ENCODE measurements at places on chromosomes 4 and X.

DNA sequence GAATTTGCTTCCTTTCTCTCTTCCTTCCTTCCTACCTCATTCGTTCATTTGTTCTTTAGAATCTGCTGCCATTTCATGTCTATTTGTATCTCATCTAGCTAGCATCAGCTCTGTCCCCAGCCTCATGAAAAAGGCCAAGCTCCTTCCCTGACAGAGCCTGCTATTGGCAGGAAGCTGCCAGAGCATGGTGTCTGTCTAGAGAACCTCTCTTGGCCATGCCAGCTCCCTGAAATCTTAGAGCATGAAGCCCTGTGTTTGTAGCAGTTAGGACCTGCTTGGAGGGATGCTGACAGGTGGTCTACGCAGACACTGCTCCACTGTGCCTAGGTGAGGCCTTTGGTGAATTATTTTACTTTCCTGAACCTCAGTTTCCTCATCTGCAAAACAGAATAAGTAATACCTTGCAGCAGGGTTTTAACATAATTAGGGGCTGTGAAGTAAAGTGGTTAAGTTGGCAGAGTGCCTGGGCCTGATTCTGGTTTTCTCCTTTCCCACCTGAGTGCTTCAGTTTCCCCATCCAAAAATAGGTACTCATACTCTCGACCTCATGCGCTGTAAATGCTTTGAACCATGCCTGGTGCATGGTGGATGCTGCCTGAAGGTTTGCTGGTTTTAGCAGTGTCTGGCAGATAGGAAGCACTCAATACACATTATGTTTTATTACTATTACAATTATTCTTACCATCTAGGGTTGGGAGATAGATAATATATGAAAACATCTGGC lies 4.7 kb downstream of the PTTG2 start:
- DNase-seq = no peak

GRCh38 chrX:31168551-31168950 lies 96.7 kb upstream of the FTHL17 start:
- DNase-seq = no peak

DNA sequence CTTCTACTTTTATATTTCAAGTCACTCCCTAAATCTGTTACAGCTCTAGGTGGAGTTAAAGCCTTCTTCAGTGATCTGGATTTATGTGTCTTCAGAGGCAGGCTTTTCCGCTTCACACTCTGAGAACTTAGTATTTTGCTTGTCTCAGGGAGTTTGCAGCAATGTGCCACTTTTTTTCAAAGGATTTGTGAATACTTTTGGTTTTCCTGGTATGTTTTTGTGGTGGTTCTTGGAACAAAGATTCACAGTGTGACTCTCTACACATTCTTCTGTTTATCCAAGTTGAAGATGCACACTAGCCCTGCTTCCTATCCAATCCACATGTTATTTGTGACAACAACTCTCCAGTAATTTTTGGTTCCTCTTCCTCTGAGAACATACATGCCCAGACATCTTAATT lies 1253.7 kb downstream of the TECRL start:
- no peak for DNase-seq

GRCh38 chr4:184952522-184952921 lies 65.8 kb upstream of the HELT start:
- DNase-seq = no peak

DNA sequence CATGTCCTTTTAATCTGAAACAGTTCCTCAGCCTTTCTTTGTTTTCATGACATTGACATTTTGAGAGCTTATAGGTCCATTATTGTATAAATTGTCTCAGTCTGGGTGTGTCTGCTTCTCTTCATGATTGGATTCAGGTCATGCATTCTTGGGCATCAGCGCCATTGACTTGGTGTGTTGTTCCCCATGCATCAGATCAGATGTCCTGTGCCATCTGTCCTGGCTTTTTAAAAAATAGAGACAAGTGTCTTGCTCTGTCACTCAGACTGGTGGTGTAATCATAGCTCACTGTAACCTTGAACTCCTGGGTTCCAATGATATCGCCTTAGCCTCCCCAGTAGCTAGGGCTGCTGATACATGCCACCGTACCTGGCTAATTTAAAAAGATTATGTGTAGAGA lies 55.7 kb downstream of the TBC1D14 start:
- no peak for DNase-seq

GRCh38 chr4:15043226-15043625 lies 40.9 kb downstream of the CPEB2 start:
- no peak for DNase-seq

- DNase-seq = no peak
These were observed 58.3 kb downstream of the PAQR3 start for GRCh38 chr4:78880874-78881492.

DNA sequence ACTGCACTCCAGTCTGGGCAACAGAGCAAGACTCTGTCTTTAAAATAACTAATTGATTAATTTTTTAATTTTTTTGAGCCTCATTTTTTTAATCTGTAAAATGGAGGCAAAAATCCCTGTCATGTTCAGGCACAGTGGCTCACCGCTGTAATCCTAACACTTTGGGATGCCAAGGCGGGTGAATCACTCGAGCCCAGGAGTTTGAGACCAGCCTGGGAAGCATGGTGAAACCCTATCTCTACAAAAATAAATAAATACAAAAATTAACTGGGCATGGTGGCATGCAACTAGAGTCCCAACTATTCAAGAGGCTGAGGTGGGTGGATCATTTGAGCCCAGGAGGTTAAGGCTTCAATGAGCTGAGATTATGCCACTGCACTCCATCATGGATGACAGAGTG lies 15.4 kb downstream of the AMTN start:
- DNase-seq = no peak

GRCh38 chr4:14478504-14478903 lies 523.8 kb upstream of the CPEB2 start:
- DNase-seq = no peak

GRCh38 chr4:141020801-141021261 lies 112.4 kb downstream of the RNF150 start:
- no peak for DNase-seq

DNA sequence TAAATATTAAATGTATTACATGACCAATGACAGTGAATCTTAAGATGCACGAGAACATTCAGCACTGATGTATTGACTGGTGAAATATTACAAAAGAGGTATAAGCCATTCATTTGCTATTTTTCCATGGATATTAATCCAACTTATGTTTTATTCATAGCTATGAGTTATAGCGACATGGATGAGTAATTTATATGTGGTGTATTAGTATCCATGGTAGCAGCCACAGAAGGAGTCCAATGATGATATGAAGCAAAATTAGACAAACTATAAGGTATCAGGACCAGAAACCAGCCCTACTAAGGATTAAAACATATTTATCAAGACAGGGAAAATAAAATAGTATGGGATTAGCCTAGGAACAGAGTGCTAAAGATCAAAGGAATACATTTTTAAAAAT lies 50.7 kb downstream of the THAP9 start:
- no peak for DNase-seq

GRCh38 chrX:40072246-40072645 lies 25.5 kb downstream of the BCOR start:
- no peak for DNase-seq

DNA sequence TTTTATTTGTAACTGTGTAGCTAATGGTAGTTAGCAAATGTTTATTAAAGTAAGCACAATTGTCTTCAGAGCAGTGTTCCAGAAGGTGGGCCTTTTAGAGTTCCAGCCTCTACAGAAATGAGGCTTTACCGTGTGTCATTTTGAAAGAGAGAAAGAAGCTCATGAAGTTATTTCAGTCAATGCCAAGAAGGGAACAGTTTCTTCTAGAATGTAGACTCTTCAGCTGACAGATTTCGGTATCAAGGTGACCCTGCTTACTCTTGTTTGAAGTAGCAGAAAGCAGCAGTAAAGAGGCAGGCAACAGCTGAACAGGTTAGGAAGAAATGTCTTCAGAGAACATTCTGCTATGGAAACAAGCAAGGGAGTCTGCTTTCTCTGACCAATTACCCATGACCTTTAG lies 93.6 kb downstream of the TASL start:
- no peak for DNase-seq

DNA sequence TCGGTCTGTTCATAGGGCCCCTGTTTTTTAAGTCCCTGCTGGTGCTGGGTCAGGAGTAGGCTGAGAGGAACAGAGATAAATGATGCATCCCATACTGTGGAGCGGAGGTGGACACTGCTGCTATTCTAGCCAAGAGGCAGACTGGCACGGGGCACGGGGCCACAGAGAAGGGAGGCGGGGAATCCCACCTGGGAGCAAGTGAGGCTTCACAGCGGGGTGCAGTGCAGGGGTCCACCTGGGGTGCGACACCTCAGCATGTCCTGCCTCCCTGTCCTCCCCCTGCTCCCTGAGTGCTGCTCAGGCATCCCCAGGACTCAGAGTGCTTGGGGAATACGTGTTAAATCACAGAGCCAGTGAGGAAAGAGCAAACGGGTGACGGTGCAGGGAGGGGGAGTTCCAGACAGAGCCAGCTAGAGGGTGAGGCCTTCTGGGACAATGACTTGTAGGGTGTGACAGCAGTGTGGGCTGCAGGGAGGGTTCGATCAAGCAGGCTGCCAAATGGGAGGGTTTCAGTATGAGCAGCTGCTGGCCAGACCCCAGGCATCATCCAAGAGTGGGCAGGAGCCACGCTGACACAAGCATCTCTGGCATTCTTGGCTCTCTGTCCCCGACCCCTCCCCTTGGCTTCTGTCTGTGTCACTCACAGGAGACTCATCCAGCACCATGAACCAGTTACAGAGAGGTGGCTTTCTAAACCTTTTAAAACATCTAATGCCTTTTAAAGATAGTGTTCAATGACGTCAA lies 13.7 kb upstream of the HTRA3 start:
- no peak for DNase-seq

DNA sequence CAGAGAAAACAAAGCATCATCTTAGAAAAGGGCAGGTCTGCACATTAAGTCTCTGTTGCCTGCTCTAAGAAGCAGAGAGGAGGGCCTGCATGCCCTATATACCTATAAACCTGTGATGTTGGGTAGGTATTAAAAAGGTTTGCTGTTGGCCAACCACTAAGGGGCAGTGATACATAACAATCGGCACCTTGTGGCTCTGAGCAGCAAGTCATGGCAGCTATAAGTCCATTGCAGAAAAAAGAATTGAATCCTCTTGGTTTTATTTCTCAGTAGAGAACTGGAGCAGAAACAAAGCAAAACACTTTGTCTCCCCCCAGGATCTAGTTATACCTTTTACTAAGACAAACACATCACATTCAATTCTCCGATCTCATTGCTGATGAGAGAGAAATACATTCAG lies 1364.4 kb downstream of the STIM2 start:
- no peak for DNase-seq

Measured in natural killer cell treated with Interleukin-12 subunit alpha and Interleukin-12 subunit beta and Interleukin-15 and Interleukin-18, amount 100 ng/mL, for 72 hours (primary cell).